T follicular helper cell (primary cell): ENCODE measurements at places on chromosomes 6 and 20.
A peak's percentile ranks its signal among the peaks of the same experiment; 100 is the strongest.

GRCh38 chr6:304833-305370 lies 12.6 kb downstream of the DUSP22 start:
- no peak for DNase-seq

GRCh38 chr6:15296249-15296648 lies 50.4 kb downstream of the JARID2 start:
- no peak for DNase-seq

- peak; percentile 25 for DNase-seq
Measured at GRCh38 chr6:163554663-163555062, 140.1 kb downstream of the QKI start.

GRCh38 chr6:150194195-150194594 lies 51.4 kb downstream of the PPP1R14C start:
- DNase-seq, result no peak

- DNase-seq, result no peak
Measured at GRCh38 chr6:126015863-126016262, 29.5 kb downstream of the TRMT11 start.

DNA sequence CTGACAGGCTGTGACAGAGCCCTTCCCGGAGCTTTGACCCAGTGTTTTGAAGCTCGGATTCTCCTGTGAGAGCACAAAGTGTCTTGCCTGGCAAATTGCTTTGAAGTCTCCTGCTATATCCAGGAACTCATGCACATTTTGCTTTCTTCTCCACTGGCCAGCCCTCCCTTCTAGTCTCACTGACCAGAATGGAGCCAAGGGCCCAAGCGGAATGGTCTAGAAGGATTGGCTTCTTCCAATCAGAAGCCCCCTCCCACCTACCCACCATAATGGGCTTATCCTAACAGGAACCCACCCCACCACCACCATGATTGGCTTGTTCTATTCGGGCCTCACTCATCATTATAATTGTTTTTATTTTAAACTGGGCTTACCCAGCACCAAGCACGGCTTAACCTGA lies 130.1 kb downstream of the PXDC1 start:
- DNase-seq, result no peak

- no peak for DNase-seq
Measured at GRCh38 chr20:6857927-6858326, 90.4 kb downstream of the BMP2 start.
